NCI-H1436 treated with DMSO at 0.1 percent for 48 hours (cell line): ENCODE measurements at places on chromosomes 3 and 15.
A peak's percentile ranks its signal among the peaks of the same experiment; 100 is the strongest.

DNA sequence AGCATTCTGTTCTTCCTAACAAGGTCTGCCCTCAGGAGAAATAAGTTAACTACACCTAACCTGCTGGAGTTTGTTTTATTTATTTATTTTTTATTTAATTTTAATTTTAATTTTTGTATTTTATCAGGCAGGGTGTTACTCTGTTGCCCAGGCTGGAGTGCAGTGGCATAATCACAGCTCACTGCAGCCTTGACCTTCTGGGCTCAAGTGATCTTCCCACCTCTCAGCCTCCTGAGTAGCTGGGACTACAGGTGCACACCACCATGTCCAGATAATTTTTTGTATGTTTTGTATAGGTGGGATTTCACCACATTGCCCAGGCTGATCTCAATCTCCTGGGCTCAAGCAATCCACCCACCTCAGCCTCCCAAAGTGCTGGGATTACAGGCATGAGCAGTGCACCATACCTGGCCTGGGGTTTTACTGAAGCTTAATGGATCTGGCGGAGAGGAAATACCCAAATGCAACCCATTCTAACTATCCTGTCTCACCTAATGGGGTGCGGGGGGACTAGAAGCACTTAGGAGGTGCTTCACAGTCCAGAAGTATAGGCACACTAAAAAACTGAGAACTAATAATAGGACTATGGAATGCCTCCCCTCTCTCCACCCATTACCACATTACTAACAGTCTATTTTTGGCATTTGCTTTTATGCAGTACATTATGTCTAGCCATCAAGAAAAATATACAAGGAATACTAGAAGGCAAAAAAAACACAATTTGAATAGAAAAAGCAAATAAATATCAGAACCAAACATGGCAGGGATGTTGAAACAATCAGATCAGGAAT is 61.4 kb downstream of the TTBK2 start:
- no peak for DNase-seq

DNA sequence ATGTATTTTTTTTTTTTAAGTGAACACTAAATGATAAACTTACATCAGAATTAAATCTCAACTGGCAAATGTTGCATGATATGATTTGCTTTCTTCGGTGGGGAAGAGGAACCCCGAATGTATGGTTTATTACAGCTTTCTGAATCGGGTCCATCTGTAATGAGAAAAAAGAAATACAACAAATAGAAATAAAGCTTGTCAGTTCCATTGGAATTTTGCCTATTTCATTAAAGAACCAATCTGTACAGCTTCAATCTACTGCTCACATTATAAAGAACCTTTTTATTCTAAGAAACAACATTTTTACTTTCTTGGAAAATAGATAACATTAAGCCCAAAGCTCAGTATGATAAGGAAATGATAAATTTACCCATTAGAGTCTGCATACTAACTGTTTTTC is 186.5 kb downstream of the ZNF385D start:
- no peak for DNase-seq

GRCh38 chr3:53379898-53380297 is 32.6 kb upstream of the DCP1A start:
- DNase-seq: no peak

GRCh38 chr15:71448688-71449114 is 333.4 kb downstream of the THSD4 start:
- no peak for DNase-seq

DNA sequence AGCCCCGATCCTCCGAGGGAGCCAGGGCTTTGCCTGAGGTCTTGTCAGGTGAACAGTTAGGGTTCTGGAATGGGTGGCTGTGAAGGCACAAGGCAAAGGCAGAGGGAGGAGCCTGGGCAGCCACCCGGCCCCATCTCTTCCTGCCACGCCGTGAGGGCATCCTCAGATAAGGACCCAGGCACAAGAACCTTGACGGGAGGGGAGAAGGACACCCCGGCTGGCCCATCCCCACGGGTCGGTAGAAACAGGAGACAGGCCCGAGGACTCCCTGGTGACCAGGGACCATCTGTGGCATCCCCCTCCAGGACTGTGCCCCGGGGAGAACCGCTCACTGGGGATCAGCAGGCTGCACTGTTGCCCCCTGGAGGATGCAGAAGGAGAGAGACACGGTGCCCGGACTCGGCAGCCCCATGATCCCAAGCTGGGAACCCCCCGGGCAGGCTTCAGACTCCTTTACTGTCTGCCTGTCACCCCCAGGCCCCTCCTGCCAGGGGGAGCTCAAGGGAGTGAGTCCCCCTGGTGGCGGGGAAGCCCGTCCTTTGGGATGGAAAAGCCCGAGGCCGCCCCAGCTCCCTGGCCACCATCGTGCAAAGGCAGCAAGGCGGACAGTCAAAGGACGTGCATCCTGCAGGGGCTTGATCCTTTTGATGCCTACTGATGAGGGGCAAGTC is 12.3 kb upstream of the PCSK6 start:
- no peak for DNase-seq

DNA sequence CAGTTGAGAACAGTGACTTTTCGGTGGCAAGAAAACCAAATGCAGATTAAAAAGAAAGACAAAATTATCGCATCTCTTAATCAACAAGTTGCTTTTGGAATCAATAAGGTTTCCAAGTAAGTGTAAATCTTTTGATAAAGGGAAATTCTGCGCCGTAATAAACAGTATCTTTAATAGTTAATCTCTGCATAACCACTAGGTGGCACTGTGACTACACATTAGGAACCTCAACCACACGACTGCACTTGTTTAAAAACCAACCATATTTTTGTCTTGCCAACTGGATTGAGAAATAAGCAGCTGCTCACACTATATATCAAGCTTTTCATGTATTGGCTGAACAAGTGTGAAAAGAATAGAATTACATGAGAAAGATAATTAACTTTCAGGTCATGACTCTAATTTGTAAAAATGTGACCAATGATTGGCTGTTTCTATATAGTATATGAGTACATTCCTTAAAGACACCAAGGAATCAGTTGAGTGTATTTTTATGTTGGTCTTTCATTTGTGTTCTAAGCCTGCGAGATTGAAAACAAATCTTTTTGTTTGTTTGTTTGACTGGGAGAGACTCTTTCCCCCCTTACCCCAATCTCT is 72.7 kb downstream of the DZIP3 start:
- peak; percentile 57 for DNase-seq

DNA sequence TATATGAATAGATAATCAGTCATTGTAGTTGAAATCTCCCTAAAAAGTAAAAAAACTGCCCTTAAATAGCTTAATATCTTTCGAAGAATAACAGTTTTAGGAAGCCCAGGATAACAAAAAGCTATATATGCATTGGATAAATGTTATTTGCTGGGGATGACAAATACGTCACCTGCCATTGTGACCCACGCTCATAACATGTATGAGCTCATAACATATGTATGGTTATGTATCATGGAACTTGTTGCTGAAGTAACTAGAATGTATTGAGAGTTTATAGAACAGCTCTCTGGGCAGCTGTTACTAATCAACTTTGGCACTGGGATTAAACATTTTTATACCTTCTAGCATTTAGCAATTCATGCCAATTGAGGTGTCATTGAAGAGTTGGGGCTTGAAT is 1.7 kb upstream of the LRCH3 start:
- no peak for DNase-seq

DNA sequence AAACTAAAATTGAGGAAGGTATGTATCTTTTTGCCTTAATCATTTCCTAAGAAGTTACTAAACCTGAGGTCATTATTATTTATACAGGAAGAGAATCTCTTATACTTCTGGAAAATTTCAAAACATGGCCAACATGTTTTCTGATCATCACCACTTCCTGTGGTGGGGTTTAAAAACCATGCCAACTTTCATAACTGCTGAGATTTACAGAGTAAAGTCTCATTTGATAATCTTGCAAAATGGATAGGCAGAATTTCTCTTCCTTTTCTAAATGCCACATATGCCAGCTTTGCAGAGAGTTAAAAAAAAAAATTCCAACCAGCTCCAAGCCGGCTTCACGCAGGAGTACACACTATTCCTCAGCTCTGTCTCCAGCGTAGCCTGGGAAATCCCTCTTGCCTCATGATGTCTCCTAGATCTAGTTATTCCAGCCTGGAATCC is 124.3 kb upstream of the SPRED1 start:
- DNase-seq: no peak
